NCI-H526 treated with DMSO at 0.1 percent for 48 hours (cell line): ENCODE measurements at places on chromosomes 7 and 10.

GRCh38 chr10:97632949-97633884 is at the start of gene MORN4:
Gene MORN4 (minus strand): TSS chr10:97633500. CDS start chr10:97619653, 13,847 bp downstream.
- DNase-seq = peak; percentile 70

DNA sequence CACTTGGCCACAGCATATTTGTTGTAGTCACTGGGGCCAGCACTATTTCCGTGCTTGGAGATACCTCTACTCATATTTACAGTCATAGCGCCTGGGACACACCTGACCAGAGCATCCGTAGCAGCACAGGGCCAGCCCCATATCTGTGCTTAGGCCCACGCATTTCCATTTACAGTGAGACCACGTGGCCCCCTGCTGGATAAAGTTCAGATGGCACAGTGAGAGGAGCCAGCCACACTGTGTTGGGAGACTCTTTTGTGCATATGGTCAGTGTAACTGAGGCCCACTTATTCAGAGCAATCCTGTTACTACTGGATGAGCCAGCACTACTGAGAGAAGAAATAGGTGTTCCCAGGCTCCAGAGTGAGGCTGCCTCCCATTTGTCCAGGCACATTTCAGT is 455.3 kb downstream of the REEP3 start:
- DNase-seq = peak; percentile 1

DNA sequence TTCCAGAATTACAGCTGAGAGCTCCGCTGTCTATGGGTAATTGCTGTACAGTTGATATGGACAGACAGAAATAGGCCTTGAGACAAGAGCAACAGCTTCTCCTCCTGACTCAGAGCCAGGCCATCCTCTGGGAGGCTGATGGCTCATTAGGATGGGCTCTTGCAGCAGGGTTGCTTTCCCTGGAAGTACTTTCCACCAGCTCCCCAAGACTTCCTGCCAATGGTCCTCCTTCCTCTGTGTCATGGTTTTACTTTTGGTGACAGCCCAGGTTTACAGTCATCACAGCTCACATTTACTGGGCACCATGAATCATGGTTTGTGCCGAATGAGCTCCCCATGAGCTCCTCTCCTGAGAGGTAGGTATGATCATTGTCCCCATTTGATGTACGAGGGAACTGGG is 131.8 kb downstream of the HECW1 start:
- DNase-seq = no peak

DNA sequence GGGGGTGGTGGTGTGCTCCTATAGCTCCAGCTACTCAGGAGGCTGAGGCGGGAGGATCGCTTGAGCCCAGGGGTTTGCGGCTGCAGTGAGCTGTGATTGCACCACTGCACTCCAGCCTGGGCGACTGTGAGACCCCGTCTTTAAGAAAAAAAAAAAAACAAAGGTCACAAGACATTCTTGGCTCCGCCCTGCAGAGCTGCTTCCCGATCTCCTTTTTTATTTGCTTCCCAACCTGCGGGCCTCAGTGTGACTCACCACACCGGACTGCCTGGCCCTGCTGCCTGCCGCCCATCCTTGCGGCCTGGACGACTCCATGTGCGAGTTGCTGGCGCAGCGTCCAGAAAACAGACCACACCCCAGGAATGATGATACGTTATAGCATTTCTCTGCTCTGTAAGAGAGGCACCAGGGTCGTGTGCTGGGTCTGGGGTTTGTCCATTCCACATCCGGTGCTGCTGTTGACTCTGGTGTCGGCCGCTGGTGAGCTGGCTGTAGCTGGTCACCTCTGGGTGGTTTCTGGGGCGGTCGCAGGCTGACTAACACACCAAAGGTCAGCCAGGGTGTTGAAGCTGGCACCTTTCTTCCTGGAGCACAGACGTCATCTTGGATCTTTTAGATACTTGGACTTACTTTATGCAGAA is 123.6 kb downstream of the TCF7L2 start:
- DNase-seq = no peak

DNA sequence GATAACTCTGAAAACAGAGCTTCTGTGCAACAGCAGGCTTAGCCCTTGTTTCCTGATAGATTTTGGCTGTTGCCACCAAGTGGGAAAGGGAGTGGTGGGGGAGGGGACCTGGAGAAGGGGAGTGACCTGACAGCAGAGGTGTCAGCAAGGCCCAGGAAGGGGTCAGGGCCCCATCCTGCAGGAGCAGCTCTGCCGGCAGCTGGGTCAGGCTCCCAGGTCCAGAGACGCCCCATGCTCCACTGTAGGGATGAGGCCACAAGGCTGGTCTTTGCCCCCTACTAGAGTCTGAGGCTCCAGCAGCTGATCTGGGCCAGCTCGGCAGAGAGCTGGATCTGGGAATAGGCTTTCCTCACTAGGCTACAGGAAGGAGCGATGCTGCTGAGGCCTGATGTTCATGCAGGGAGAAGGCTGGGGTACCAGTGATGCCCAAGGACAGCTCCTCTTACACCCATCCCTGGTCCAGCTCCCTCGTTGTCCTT is 44.0 kb upstream of the ZMIZ1 start:
- no peak for DNase-seq
